ENCODE measurements at places on chromosomes 4 and X.

DNA sequence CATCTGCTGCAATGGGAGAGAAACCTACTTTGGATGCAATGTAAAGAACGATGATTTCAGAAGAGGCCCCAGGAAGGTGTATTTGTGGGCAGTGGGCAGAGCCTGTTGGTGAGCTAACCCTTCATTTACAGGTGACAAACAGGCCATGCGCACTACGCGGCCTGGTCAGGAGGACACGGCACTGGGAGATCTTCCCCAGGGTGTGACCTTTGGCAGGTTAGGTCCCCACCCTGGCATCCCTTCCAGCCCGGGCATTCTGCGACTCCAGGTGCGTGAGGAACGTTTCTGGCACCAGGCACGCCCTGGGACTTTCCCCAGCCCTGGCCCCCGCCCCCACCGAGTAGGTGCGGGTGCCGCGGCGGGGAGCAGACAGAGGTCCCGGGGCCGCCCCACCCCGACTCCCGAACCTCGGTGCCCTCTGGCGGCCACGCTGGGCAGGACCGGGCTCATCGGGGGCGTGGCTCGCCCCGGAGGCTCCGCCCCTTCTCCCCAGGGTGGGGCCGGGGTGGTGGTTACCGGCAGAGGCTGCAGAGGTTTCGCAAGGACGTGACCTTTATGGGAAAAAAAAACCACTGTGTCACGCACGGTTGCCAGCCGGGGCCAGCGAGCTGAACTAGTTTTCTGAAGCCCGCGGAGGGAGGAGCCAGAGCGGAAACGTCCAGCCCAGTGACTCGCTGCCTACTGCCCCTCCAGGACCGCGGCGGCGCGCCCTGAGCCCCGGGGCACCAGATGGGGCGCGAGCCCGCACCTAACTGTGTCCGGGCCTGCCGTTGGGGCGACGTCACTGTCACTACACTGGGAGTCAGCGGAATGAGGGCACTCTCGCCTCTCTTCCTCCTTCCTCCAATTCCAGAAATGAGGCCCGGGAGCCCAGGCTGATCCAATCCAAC, 5.0 kb upstream of the NYX start:
- DNase-seq: peak; percentile 94

DNA sequence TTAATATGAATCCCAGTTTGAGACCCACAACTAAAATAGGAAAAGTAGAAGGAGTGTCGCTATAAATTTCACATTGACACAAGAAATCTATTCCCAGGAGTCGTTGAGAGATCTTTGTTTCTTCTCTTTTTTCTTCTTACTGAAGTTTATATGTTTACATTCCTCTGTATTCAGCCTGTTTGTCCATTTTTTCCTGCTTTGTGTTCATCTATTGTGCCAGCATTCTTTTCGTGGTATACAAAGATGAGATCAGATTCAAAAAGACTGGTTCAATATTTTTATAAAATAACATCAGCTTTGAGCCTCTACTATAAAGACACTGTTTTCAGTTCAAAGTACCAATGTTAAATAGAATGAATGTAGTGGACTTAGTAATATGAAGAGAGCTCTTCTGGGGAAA, 95.4 kb upstream of the MYOZ2 start:
- DNase-seq: no peak

DNA sequence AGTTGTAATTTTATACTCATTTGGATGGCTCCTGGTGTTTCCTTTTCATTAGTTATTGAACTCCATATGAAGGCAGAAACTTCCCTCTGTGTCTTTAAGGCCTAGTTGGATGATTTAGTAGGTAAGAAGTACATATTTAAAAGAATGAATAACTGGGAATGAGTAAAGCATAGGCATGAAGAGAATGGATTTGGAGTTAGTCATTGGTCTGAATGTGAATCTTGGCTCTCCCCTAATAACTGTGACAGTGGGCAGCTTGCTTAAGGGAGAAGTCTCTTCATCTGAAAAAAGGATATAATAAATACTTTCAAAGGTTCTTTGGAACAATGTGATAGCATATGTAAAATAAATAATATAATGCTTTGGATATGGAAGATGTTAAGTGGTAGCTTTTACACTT, 13.2 kb downstream of the SNX25 start:
- DNase-seq: peak; percentile 34

DNA sequence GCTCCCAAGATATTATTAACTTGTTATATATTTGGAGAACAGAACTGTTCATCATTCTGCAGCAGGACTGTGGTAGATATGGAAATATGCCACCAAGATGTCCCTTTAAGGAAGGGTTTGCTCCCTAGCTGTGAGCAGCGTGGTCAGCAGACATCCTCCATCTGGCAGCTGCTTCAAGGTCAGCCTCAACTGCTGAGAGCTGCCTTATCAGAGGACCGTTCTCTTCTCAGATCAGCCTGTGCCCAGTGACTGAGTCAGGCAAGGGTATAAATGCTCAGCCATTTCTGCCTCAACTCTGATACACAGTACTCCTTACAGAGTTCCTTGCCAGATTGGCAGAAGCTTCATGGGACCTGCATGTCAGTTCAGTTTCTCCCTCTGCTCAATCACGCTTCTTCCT, 63.4 kb upstream of the MAGEB2 start:
- no peak for DNase-seq

DNA sequence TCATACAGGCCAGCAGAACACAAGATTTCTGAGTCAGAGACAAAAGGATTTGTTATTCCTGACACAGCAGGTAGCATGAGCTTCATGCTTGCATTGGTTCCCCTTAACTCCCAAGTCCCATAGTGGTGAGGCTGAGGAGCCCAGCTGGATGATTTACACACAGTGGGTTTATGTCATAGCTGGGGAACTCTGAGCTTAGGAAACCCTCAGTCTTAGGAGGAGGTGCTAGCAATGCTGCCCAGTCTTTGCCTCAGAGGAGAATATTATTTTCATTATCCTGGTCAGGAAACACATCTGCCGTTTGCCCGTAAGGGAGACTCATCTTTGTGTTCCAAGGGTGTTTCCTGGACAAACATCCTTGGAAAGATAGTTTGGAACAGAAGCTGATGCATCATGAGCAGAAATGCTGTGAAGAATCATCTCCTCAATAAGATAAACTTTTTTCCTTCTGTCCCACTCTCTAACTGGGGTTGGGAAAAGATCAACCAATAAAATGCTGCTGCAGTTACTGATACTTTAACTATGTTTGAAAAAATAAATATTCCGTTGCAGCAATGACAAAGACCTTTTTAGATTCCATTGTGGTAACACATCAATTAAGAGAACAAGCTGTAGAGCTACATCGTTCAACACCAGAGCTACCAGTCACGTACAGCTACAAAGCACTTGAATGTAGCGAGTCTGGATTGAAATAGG, 146.8 kb downstream of the DCLK2 start:
- peak; percentile 92 for DNase-seq

Measured in M059J (cell line).